CD4-positive, alpha-beta T cell treated with Interleukin-2 at 100 ng/mL for 4 hours (primary cell): ENCODE measurements at places on chromosomes 3 and 15.

DNA sequence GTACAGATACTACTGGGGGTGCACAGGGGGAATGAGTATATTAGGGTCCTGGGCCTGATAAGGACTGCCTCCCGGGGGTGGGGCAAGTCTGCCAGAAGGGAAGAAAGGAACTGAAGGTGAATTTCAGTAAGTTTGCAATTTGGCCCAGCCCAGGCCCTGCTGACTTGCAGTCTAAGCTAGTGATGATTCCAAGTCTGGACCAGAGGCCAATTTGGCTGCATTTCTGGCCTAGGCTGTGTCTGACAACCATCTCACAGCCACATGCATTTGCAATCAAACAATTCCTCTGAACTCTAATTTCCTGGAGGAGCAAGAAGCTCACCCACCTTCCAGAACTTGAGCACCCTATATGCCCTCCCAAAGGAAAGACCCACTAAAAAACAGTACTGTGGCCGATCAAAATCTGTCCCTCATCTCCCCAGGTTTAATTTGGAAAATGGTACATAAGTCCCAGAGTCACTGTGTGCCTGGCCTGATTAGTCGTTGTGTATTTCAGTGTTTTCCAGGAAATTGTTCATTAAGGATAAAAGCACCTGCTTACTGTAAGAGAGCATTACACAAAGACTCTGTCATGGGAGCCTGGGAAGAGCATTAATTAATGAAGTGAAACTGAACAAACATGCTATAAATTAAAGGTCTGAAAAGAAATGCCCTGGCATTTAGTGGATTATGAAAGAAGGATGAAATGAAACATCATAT is 114.5 kb downstream of the MEGF11 start:
- DNase-seq: no peak

DNA sequence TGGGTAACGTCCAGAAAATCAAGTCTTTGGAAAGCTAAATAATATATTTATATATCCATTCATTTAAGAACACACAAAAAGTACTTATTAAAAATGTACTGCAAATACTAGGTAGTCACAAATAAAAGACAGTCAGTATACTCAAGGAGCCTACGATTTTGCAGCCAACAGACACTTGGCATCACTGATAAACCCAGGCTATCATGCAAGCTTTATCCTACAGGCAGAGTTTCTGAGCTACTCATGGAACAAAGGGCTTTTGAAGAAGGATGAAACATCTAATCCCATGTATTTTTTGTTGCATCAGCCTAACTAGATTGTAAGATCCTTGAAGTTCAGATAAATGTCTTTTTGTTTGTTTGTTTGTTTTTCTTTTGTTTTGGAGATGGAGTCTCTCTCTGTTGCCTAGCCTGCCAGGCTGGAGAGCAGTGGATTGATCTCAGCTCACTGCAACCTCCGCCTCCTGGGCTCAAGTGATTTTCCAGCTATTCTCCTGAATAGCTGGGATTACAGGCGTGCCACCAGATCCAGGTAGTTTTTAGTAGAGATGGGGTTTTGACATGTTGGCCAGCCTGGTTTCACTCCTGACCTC is 319.4 kb upstream of the MDFIC2 start:
- DNase-seq: no peak

DNA sequence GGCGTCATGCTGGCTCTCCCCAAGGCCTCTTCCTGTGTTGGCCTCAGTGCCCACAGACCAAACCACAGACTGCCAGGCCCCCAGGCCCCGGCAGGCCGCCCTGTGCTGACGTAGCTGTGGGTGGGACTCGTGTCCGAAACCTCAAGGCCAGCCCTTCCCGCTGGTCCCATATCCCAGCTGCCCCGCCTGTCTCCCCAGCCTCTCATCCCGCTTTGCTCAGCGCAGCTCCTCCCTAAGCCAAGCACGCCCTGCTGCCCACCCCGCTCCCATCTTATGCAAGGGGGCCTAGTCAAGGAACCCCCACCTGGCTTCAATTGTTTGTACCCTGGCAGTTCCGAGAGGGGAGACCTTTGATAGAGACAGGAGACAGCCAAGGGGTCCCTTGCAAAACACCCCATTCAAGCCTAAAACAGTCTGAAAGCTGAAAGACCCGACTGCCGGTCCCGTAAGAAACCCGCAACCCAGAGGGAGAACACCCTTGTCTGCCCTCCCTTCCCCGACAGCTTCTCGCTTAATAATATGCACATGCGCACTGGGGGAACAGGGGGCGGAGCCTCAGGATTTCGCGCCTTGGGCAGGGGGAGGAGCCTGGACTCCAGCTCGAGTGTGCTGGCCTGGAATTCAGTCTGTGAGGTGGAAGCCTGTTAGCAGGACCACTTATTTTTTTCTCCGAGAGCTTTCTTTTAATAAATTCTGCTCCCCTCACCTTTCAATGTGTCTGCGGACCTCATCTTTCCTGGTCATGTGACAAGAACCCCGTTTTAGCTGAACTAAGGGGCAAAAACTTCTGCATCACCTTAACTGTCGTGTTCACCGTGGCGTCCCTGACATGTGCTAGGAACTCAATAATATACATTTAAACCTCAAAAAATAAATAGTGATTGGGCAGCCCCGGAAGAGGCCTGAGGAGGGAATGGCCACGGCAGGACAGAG is 17.2 kb downstream of the TNFAIP8L3 start:
- DNase-seq: peak; percentile 45

GRCh38 chr3:26668171-26668570 is 45.6 kb downstream of the LRRC3B start:
- no peak for DNase-seq

GRCh38 chr3:125585595-125586223 is 9.6 kb downstream of the OSBPL11 start:
- DNase-seq: peak; percentile 48

DNA sequence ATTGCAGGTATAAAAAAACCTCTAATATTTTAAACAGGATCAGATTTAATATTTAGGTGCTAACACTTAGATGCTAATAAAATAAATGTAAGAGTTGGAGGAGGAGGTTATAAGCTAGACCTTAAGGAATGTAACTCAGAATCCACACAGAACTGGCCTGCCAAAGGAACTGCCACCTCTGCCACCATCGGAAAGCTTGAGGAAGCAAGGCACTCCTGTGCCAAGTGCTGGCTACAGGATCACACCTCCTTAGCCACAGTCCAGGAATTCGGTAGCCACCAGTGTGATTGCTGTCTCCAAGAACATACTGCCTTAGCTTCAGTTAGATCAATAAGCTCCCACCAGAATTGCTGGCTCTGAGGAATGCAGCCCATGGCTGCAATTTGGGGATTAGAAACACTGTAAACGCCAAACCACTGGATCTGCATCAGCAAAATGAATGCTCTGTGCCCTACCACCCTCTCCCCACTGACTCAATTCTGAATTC is 58.0 kb downstream of the FRMD5 start:
- no peak for DNase-seq

GRCh38 chr15:27730868-27731267 is 368.2 kb downstream of the OCA2 start:
- no peak for DNase-seq

- DNase-seq: peak; percentile 75
Measured at GRCh38 chr15:31328428-31328968, 1.9 kb downstream of the KLF13 start.

GRCh38 chr3:10334459-10334858 is 13.5 kb upstream of the SEC13 start:
- DNase-seq: no peak

- no peak for DNase-seq
Measured at GRCh38 chr3:198070871-198071270, 110.9 kb downstream of the LMLN start.

DNA sequence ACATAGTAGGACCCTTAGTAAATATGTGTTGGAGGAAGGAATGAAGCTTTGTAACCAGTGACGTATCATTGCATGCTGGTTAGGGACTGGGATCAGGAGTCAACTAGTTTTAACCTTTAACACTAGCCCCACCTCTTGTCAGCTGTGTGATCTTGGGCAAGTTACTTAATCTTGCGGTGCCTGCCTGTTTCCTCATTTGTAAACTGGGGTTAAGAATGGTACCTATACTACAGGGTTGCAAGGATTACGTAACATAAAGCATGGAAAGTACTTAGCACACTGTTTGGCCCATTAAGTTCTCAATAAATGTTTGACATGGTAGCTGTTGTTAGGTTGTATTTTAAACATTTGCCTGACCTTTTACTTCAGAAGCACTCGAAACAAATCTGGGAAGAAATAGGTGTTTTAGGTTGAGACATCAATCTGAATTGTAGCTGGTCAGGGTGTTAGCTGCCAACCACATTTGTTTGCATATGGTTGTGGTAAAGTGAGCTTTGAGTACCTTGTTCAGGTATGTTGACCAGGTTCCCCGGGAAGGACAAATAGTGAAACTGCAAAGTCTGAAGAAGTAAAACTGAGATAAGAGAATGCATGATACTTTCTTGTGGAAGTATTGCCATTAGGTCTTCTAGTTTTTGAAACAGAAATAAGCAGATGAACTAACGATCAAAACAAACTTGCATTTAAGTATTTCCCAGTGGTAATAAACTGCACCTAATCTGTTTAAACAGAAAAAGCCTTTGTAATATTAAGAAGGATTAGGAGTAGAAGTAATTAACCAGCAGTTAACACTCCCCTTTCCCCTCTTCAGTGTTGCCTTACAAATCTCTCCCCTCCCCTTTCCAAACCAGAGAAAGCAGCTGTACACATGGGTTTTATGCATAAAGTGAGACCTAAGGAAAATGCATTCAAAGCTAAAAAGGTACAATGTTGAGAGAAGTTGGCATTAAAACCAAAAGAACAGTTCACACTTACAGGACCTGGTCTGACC is 25.8 kb upstream of the SCAANT1 start:
- peak; percentile 33 for DNase-seq

DNA sequence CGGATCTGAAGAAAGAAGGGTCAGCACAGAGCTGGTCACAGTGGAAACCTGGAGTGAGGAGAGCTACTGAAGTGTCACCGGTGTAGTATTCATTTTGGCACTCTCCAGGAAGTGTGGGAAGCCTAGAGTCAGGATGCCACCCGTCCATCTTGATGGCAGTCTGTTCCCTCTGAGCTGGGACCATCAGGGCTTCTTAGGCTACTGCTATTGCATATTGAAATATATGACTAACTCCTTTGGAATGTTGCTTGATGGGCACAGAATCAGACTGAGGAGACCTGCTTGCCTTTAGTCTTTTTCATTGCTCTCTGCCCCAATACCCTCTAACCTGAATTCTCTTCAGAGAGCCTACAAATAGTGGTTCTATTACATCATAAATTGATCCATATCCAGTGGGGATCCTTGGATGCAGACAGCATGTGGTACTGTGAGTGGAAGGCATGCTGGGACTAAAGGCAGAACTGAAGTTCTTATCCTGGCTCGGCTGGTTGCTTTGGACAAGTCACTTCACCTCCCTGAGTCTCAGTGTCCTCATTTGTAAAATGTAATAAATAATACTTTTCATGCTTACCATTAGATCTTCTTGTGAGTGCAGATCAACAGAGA is 143.5 kb downstream of the PDE8A start:
- no peak for DNase-seq

GRCh38 chr3:155704061-155704460 is 40.8 kb downstream of the PLCH1 start:
- DNase-seq: no peak

GRCh38 chr3:154144825-154145465 is 23.8 kb downstream of the ARHGEF26 start:
- no peak for DNase-seq

GRCh38 chr3:134677196-134677986 is 26.6 kb upstream of the KY start:
- no peak for DNase-seq

GRCh38 chr3:37768107-37768809 is 93.4 kb upstream of the CTDSPL start:
- DNase-seq: no peak

DNA sequence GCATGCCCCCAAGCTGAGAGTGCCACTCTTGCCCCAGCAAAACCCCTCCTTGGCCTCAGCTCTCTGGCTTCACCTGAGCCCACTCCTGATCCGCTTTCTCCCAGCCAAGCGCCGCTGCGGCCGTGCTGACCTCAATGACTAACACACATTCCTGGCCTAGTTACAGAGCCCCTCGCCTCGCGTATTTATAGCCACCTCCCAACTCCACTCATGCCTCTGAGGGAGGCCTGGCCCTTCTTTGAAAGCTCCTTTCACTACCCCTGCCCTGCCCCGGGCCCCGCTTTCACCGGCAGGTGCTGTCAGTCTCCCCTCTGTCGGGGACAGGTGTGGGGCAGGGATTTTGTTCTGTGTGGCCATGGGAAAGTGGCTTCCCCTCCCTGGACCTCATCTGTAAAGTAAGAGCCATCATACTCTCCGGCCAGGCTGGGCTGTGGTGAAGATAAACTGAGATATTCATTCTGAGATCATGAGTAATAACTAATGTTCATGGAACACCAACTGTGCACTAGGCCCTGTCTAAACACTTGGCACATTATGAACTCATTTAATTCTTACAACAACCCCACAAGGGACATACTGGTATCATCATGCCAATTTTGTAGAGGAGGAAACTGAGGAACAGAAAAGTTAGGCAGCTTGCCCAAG is 13.2 kb upstream of the ATP2B2 start:
- no peak for DNase-seq
